ENCODE measurements at places on chromosomes 4 and X.

GRCh38 chrX:68718443-68718820, 71.0 kb downstream of the STARD8 start:
- no peak for DNase-seq

DNA sequence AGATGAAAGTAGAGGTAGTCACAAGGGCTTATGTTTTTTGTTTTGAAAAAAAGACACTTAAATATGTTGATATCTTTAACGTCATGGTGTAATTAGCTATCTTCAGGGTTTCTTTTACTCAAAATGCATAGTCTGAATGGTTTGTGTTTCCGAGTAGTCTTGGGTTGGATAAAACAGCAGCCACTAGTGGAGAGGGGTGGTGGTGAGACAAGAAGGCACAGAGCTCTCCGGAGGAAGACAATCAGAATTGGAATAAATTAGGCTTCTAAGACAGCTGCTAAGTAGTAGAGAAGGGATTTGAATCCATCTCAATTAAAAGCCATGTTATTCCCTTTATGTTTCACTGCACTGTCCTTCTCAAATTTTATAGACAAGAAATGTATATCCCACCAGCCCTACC, 240.4 kb upstream of the VEGFC start:
- no peak for DNase-seq

DNA sequence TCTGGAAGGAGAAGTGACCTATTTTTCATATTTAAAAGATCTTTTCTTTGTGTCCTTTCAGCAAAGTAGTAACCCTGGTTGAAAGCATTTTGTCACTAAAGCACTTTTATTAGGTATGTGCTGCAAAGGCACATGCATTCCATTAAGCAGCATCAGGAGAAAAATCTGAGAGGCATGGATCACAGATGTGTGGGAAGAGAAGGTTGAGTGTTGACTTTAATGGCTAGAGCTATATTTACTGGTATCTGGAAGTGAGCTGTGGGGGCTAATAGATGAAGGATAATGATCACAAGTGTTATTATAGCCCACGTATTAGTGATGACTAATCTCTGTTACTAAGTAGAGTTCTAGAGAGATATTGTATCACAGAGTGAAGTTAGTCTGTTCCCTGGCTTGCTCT, 1520.7 kb downstream of the ARAP2 start:
- no peak for DNase-seq

GRCh38 chr4:165780735-165781134, 92.3 kb upstream of the TLL1 start:
- no peak for DNase-seq

GRCh38 chr4:159722052-159722451, 619.2 kb downstream of the RAPGEF2 start:
- DNase-seq = no peak

GRCh38 chr4:47330866-47331265, 132.6 kb downstream of the COMMD8 start:
- DNase-seq = no peak

- no peak for DNase-seq
These were observed 29.0 kb upstream of the ERVMER34-1 start for GRCh38 chr4:52780206-52780605.

DNA sequence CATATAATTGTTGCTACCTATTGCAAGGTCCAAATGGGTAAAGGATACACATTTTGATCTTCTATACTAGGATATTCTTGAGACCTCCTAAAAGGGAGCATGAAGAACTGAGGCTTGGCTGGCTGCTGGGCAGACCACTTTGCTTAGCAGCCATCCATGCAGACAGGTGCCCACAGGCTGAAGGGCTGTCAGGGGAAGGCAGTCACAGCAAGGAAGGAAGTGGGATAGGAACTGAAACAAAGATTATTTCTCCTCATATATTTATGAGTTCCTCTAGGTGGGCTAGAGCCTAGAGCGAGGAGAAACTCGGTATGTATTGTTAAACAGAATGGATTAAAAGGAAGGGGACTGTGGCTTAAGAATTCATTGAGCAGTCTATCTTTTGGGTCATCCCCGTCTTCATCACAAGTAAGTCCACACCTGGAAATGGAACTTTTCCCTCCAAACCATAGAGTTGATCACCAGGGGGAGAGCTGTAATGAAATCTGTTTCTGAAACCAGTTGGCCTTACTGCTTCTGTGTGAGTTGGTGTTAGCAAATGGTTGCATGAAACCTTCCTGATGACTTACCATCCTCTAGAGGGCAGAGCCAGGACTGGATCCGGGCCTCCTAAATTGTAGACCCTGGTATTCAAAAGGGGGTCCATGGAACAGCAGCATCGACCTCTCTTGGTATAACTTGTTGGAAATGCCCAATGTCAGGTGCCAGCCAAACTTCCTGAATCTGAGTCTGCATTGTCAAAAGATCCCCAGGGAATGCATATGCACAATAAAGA, 42.3 kb downstream of the AFF2 start:
- DNase-seq = peak; percentile 73

DNA sequence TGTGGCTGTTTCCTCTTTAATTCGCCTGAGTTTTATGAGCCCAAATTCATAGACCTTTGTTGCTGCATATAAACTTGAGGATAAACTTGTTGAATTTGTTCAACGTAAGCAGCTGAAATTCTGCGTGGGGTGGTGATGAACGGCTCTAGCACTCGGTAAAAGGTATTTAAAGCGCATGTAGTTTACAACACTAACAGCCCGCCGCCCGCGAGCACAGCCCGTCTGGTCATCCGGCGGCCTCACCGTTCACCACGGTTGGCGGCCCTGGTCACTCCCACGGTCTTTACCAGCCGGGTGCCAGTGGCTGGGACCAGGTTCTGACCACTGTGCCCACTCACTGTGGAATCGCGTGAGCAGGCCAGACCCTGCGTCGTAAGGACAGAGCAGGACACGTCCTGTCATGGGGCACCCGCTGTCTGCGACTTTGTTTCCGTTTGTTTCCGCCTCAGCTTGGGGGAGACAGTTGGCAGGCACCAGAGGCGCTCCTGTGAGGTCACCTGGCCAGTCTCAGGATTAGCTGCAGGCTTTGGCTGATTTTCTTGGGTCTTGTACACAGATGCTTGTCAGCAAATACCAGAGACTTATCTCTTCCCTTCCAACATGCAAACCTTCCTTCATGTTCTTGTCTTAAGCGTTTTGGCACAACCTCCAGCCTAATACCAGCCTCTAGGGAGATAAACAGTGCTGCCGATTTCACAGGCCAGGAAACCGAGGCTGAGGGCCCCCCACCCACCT, 36.8 kb upstream of the SPON2 start:
- DNase-seq = no peak

DNA sequence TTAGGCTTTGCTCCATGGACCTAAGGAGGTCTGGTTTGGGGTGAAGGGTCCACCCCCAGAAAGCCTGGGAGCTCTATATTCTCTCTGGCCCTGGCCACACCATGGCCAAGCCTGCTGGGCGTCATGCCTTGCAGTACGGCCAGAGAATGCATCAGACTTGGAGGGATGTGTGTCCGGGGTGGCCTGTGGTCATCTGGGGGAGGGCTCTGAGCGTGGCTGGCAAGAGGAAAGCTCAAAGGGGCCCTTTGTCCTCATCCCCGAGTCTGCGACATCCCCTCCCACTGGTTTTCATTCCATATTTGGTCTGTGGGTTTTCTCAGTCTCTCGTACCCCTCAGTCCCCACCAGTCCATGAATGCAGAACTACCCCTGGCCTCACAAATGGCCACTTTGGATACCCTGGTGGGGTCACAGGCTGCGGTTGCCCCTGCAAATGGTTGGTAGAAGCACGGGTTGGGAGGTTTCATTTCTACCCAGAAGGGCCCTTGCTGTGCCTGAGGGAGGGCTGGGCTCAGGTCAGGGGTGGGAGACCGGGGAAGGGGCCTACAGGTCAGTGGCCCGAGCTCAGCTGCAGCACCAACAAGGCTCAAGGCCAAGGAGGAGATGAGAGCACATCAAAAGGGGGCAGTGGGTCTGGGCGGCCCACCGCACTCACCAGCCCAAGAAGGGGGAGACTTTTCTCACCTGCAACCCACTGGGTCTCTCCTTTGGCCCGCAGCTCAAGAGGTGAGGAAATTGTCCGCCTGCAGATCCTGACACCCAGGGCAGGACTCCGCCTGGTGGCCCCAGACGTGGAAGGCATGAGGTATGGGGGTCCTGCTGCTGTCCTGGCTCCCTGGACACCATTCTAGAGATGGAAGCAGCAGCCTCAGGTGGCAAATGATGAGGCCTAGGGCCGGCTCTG, 30.2 kb downstream of the ZNF185 start:
- DNase-seq = no peak

DNA sequence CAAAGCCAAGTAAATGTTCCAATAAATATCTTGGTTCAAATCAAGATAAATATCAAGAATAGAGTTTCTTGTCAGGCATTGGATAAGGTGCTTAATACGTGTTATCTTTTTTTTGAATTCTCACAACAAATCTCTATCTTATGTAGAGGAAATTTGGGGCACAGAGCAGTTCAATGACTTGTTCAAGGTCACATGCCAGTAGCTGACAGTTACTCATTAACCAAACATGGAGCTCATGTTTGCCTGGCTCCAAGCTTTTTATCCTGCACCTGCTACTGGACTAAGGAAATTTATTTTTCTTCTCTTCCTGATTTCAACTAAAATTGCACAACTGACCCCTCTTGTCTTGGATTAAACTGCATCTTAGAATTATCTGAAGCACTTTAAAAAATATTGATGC, 76.3 kb downstream of the ATP10D start:
- DNase-seq = no peak

DNA sequence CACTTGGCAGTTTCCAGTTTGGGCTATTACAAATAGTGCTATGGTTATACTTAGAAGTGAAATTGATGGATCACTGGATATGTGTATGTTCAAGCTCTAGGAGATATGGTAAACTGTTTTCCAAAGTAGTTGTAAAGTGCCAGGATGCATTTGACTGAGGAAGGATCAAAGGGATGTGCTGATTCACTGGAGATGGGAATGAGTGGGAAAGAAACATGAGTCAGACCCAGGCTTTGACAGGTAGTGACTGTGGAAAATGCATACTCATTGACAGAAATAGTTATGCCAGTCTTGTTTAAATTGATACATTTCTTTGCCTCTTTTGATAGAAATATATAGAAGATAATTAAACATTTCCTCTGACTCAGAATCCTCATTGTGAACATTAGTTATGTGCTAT, 77.9 kb downstream of the CEP135 start:
- DNase-seq = no peak

GRCh38 chrX:133413218-133413925, 1.9 kb downstream of the GPC4 start:
- DNase-seq = no peak

GRCh38 chrX:9183481-9183880, 149.6 kb upstream of the FAM9B start:
- no peak for DNase-seq

GRCh38 chr4:8419222-8420041, 21.1 kb downstream of the ACOX3 start:
- no peak for DNase-seq

GRCh38 chrX:152157042-152157441, 18.7 kb upstream of the MAGEA10 start:
- no peak for DNase-seq

DNA sequence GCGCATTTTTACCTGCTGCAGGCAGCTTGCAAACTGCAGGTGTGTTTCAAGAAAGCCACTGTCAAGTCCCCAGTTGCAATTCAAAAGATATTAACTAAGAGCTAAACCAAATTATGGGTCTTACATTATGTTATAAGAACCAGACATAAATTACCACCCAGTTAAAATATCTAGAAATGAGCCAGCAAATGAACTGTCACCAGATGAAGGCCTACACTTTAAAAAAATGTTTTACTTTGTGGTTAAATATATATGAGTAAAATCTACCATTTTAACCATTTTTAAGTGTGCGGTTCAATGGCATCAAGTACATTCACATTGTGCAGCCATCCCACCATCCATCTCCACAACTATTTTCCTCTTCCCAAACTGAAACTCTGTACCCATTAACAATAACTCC, 32.0 kb upstream of the TMEM131L start:
- peak; percentile 38 for DNase-seq

- no peak for DNase-seq
These were observed 79.8 kb downstream of the MID1IP1 start for GRCh38 chrX:38881066-38881465.

GRCh38 chr4:71009890-71010588, 16.6 kb downstream of the DCK start:
- DNase-seq = peak; percentile 66

GRCh38 chrX:17464194-17464593, 89.2 kb downstream of the NHS start:
- DNase-seq = no peak

DNA sequence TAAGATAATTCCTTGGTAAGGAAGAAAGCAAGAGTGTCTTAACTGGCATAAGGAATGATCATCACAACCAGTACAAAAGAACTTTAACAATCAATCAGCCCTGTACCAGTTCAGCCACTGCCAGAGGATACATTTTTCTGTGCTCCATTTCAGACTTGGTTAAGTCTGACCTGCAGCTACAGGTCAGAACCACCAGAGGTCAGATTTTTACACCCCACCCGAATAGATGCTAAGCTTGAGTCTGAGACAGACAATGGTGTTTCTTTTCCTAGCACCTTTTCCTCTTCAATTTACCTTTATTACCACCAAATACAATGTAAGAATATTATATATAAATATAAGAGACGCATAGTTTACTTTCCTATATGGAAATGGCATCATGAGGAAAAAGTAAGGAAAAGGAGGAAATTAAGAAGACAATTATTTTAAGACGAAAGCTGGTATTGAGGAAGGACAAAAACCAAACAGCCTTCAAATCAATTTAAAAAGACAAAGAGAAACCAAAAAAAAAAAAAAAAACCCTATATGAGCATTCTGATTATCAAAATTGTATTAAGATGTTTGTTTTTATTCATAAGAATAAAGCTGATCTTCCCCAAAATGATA, 215.3 kb upstream of the TTC29 start:
- DNase-seq = peak; percentile 39

DNA sequence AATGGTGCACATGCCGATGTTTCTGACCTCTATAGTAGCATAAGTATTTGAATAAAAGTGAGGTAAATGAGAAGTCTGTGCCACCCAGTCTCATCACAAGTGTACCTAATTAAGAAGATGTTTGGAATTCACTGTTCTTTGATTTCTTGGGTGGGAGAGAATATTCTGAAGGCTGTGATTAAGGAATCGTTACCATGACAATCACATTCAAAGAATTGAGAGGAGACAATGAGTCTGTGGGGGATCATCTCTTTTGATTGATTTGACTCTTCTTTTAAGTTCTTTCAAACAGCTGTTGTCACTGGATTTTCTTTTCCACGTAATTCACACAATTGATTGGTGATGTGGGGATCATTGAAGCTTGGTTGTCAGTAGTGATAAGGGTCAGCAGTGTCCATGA, 18.1 kb downstream of the FHL1 start:
- DNase-seq = no peak

GRCh38 chr4:69032847-69033638, 63.2 kb upstream of the UGT2B7 start:
- no peak for DNase-seq

DNA sequence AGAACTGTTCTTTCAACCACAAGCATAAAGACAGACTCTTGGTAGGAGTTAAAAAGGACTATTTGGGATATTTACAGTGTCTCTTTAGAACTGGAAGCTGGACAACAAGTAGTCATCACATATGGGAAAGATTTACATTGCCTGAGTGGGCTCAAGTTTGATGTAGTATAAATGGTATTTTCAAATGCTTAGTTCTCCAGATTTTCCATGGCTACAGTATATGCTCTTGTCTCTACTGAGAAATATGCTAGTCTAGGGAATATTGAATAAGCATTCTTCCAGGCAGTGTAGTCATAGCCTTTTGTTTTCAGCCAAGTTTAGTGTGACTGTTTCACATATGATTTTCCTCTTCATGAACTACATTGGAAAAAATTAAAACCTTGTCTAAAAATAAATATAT, 315.6 kb downstream of the ARHGAP24 start:
- no peak for DNase-seq

GRCh38 chr4:70591955-70592582, at the start of gene AMBN:
Gene AMBN, plus strand, starts transcription at chr4:70592256. Its CDS starts 103 bp downstream, at chr4:70592359.
- no peak for DNase-seq

- DNase-seq = no peak
These were observed 4.7 kb downstream of the GPC4 start for GRCh38 chrX:133410550-133410949.
